ENCODE measurements at places on chromosomes 2 and 18.

- no peak for ATAC-seq
These were observed 23.5 kb upstream of the RPL37A start for GRCh38 chr2:216474925-216475670.

DNA sequence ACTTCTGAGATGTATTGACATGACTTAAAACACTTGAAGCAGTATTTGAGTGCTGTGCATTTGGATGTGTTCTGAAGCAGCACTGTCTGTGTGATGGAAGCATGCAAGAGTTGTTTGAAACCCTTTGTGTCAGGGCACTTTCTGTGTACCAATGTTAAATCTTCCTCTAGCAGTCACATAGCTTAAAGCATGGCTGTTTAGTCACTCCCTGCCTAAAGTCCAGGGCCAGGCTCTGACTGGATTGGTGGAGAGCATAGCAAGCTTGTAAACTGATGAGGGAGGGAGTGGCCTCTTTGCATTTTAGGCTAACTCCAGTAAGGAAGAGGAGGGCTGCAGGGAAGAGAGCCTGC is 73.5 kb downstream of the MYO1B start:
- peak; percentile 94 for ATAC-seq

GRCh38 chr2:150165442-150165841 is 322.0 kb downstream of the RND3 start:
- no peak for ATAC-seq

GRCh38 chr2:157809212-157809611 is 66.9 kb downstream of the ACVR1 start:
- peak; percentile 80 for ATAC-seq

DNA sequence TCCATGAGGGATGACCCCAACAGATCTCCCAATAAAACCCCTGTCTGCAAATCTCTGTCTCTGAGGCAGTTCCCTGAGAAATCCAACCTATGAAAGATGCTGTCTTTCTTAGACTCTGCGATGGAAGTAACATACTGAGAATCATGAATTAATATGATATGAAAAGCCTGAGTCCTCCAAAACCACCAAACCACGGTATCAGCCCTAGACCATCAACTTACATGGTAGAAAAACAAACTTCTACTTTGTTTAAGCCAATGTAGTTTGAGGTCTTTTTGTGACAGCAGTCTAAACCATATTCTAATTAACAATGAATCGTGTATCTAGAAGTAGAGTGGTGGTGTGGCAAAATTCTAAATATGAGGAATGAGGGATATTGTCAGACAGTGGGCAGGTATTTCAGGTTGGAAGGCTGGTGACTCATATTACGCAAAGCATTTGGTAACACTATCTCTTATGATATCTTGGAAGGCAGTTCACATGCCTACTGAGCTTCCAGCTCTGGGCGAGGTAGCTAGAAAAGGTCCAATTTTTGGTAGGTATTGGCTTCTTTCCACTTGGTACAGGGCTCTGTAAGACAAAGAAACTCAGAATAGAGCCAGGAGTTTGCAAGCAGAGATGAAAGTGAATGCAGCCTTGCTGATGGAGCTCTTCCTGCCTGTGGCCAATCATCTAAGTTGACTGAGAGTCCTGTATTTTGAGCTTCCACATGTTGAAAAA is 215.8 kb downstream of the ZFP36L2 start:
- peak; percentile 52 for ATAC-seq
